ENCODE measurements at places on chromosomes 5 and 9.
A peak's percentile ranks its signal among the peaks of the same experiment; 100 is the strongest.

DNA sequence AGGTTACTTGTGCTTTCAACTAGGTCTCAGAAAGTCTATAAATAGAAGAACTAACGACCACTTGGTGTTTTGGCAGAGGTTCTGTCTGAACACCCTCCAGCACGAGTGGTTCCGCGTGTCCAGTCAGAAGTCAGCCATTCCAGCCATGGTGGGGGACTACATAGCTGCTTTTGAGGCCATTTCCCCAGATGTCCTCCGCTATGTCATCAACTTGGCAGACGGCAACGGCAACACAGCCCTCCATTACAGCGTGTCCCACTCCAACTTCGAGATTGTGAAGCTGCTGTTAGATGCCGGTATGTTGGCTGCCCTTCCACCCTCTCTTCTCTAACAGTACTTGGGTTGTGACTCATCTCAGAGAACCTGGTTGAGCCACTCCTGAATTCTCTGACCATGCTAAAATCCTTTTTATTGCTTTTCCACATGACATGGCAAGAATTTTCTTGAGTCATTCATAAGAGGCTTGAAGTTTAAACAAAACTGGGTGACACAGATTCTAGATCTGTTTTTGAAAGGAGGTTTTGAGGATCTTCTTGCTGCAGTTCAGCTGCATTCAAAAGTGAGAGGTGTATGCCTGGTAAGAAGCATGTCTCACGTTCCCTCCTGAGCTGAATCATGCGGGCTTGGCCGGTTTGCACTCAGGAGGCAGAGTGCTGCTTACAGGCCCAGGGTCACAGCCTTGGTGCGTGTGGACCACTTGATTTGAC lies 103.1 kb upstream of the DMRT1 start:
- DNase-seq = no peak

DNA sequence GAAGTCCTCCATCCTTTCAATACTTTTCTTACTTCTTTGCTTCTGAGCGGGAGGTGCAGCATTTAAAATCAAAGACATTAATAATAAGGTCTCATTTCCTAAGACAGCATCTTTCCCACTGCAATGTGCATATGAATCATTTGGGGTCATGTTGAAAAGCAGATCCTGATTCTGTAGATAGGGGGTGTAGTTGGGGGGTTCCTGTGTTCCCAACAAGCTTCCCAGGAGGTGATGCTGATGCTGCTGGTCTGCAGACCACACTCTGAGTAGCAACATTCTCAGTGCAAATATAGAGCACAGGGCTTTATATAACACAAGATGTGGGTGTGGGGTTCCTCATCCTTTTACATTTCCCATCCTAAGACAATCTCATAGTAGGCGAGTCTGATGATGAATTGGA lies 126.5 kb upstream of the PALM2AKAP2 start:
- DNase-seq = no peak

- DNase-seq = no peak
Observed at GRCh38 chr5:4405614-4406219, 734.4 kb upstream of the ADAMTS16 start.

- peak; percentile 86 for DNase-seq
Observed at GRCh38 chr9:91117959-91118703, 243.6 kb downstream of the AUH start.

DNA sequence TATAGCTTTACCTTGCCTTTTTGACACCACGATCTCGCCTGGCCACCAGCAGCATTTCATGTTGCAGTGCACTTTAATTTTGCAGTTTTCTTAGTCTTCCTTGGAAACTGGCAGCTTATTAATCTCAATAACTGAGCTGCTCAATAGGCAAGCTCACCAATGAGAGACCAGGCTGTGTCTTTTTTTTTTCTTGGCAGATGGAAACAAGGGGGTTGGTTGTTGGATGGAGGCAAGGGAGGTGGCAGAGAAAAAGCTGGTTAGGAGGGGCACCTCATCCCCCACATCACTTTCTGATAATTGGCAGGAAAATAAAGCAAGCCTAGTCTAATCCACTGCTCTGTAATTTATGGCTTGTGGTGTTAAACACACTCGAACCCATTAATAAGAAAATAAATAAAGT lies 324.5 kb upstream of the WWC1 start:
- no peak for DNase-seq

DNA sequence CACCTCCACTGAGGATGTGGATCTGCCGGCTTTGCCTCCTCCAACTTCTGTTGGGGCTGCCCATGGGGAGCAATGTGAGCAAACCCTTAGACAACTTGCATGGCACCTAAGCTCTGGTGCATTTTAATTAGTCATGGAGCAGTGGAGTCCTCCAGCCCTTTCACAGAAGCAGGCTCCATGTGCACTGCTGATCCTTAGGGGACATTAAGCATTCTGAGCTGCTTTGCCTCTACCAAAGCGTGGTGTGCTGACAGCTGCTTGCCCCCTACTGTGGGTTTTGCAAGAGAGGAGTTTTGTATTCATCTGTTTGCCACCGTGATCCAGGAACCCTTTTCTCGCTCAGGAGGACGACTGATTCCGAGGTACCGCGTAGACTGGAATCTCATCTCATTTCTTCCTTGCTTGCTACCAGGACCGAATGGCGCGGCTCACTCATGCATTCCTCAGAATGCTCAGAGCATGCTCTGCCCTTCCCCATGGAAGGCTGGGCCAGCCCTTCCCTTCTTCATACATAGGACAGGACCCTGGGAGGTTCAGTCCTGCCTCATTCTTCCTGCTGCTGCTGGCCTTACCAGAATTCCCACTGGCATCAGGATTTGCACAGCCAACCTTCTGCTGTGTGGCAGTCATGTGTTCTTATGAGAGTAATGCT lies 432.5 kb downstream of the GADD45G start:
- no peak for DNase-seq

- DNase-seq = no peak
Observed at GRCh38 chr5:133830911-133831310, 137.5 kb downstream of the C5orf15 start.

GRCh38 chr5:89930591-89931392 lies 478.8 kb downstream of the CETN3 start:
- DNase-seq = no peak
